LHCN-M2 (cell line): ENCODE measurements at places on chromosomes 6 and 20. TPM values are rescaled to one million over a fixed set of nuclear protein-coding genes. Genes with fewer than 3 reads are reported as not detected.

KCNS1 gene
- not detected in 2 replicates for total RNA-seq

COL9A3 gene
- total RNA-seq, result not detected in 2 replicates

TREM2 gene
- total RNA-seq, result not detected in 2 replicates

DNA sequence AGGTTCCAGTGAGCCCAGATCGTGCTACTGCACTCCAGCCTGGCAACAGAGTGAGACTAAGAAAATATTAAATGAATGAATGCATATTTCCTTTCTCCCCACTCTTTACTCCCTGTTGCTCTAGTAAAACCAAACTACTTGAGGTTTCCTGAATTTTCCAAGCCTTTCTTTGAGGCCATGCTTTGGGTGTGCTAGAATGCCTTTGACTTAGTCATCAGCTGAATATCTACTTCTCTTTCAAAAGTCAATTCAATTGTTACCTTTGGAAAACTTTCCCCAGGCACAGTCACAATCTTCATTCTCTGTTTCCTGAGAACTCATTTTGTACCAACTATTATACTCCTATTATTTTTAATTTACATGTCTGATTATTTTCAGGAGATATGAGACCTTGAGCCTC is 27.5 kb upstream of the CEP85L start:
- DNase-seq, result no peak

DNA sequence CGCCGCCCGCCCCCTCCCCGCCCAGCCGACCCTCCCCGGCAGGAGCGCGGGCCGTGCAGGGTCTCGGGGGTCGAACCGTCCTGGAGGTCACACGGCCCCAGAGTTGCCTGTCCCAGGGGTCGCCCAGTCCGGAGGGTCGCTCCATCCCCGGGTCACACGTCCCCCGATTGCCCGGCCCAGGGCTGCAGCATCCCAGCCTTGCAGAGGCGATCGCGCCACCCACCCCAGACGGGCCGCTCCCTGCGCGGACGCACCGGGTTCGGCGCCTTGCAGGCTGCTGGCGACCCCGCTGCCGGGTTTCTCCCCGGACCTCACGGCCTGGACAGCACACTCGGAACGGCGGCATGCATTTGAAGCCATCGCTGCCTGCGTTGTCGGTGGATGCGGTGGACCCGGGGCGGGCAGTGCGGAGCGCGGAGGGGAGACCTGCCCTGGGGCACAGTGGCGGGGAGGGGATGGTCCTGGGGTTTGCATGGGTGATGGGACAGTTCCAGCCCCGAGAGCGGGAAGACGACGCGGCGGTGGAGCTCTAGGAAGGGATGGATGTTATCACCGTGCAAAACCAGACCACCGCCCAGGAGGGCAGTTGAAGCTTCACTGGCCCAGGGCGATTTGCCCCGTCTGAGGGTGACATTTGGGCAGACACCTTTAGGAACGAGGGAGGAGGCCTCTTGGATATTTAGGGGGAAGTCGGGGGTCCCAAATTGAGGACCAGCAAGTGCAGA is 22.7 kb upstream of the FRMD1 start:
- DNase-seq, result no peak

- no peak for DNase-seq
Measured at GRCh38 chr6:1941534-1941933, 303.9 kb downstream of the GMDS start.
